ENCODE measurements at places on chromosomes 5 and 9. TPM values are rescaled to one million over a fixed set of nuclear protein-coding genes. Genes with fewer than 3 reads are reported as not detected.

The PCDHB6 gene
- total RNA-seq = 0.09 TPM

The CAVIN4 gene
- 0.38 TPM for total RNA-seq

The TMEM215 gene
- not detected for total RNA-seq

The PCDHB10 gene
- total RNA-seq = 0.19 TPM

DNA sequence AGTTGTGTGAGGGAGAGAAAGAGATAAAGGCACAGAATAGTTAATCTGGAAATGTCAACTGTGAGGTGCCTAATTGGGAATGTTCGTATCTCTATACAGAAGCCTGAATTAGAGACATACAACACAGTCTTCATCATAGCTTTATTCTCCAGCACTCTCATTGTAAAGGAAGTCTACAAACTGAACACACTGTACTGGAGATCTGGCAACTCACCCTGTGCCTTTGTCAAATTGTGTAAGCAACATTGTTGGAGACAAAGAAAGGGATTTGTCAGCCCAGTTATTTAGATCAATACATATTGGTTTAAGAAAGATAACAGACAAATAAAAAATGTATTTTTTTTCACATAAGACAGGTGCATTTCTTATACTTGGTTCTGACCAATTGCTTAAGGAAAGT lies 832.9 kb upstream of the DMAC1 start:
- no peak for DNase-seq

DNA sequence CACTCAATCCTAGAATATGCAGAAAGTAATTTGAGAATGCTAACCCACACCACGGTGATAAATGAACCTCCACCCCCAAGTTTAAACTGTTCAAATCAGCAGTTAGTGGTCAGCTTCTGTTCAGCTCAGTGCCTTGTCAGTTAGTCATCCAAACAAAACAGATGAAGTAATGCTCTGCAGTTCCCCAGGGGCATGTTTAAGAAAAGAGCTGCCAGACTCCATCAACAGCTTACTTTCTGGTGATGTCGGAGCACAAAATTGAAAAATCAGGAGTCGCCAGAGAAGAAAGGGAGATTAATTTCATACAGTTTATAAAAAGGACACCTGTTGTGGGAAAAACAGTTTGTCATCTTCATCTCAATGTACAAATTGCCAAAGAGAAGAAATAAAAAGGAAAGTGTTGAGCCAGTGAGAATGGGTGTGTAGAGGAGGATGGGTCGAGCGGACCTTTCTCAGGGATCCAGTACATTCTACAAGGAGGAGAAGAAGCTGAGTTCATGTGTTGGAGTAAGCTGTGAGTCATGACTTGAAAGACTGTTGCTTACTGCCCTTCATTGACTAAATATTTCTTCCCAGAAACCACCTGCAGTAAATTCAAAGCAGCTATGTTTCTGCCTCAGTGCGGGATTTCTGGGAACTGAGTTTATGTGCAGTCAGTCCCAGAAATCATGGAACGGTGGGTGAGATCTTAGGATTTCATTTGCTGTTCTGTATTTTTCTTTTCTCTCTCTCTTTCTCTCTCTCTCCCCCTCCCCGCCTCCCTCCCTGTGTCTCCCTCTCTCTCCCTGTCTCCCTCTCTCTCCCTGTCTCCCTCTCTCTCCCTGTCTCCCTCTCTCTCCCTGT lies 13.7 kb downstream of the TRIO start:
- no peak for DNase-seq

Data from thymus (tissue), 14 donors.